Kidney (tissue), 22 donors: ENCODE measurements at places on chromosomes 3 and 15. TPM values are rescaled to one million over a fixed set of nuclear protein-coding genes. Genes with fewer than 3 reads are reported as not detected.

Gene CASR
- total RNA-seq, result 72.8 TPM

Gene STARD9
- total RNA-seq, result 7.2 TPM

Gene P2RY12
- total RNA-seq, result 2.2 TPM

Gene GPR176
- total RNA-seq, result 7.6 TPM

Gene C3orf20
- total RNA-seq, result 0.16 TPM

Gene C3orf49
- total RNA-seq, result not detected

Gene ATP13A5
- not detected for total RNA-seq
